Astrocyte (in vitro differentiated cells and primary cell): ENCODE measurements at places on chromosomes 12 and 14.

- peak; percentile 6 for DNase-seq
Observed at GRCh38 chr12:8948701-8949341, 624 bp downstream of the M6PR start.

DNA sequence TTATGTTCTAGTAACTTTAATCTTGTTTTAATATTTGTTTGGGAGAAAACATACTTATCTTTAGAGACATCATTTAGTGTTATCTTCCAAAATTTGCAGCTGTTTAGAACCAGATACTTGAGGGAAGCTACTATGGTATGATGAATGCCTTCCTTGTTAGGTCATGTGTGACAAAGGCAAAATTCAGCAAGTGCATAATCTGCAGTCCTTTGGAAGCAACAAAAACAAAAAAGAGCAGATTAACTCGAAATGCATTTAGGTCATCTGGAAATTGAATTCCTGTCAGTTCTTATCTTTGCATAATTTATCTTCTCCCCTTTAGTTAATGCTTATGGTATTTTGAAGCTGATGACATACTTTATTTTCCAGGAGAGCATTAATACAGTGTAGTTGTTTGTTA, 3.5 kb downstream of the FBXO34 start:
- peak; percentile 90 for DNase-seq

- DNase-seq: peak; percentile 31
Observed at GRCh38 chr14:75303381-75303789, 24.8 kb downstream of the FOS start.

DNA sequence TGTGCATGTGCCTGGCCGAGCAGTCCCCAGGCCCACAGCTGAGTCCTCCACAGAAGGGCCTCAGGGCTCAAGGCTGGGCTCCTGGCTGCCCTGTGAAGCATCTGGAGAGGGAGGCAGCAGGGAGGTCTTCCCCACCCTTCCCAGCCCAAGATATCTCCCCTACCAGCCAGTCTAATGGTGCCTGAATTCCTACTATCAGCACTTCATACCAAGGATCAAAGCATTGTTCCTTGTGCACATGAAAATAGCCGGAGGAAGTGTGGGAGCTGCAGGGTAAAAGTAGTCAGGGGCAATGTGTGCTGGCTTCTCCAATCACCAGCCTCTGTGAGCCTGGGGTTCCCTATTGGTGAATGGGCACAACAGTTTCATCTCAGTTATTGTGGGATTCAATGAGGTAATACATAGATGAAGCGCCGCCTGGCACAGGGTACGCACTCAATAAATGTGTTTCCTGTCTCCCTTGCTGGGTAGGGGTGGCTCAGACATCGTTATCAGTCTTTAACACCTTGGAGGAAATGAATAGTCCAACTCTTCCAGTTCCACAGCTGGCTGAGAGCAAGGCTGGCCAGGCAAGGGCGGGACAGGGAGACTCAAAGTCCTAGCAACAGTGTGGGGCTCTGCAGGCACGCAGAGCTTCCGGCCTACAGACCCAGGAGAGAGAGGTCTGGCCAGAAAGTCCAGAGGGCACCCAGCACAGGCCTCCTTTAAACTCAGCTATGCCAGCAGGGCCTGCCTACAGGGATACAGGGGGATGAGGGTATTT, 39.1 kb upstream of the PNMA1 start:
- no peak for DNase-seq

DNA sequence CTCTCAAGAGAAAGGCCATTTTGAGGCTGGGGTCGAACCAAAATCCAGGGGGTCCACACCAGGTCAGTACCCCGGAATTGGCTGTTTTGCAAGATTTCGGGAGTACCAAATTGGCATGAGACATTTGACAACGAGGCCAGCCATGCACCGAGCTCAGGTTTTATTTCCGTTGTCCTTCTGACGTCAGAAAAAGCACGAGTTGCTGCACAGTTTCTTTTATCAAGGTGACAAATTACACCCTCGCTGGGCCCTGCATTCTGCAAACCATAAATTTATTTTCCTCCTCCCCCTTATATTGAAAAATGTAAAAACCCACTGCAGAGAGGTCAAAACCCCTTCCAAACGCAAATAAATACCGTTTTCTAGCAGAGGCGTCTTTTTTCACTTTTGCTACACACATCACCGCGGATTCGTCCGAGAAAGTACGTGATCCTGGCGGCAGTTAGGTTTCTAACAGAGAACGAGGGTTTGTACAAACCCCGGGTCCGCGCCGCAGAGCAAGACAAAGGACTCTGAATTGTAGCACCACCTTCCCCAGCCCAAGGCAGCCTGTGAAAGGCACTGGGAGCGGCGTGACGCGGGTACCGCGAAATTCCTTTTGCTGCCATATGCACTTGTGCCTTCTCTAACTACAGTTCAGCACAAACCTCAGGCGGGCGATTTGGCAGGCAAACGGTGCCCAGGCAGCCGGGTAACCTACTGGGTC, 1.8 kb downstream of the SLC38A1 start:
- DNase-seq: peak; percentile 63

DNA sequence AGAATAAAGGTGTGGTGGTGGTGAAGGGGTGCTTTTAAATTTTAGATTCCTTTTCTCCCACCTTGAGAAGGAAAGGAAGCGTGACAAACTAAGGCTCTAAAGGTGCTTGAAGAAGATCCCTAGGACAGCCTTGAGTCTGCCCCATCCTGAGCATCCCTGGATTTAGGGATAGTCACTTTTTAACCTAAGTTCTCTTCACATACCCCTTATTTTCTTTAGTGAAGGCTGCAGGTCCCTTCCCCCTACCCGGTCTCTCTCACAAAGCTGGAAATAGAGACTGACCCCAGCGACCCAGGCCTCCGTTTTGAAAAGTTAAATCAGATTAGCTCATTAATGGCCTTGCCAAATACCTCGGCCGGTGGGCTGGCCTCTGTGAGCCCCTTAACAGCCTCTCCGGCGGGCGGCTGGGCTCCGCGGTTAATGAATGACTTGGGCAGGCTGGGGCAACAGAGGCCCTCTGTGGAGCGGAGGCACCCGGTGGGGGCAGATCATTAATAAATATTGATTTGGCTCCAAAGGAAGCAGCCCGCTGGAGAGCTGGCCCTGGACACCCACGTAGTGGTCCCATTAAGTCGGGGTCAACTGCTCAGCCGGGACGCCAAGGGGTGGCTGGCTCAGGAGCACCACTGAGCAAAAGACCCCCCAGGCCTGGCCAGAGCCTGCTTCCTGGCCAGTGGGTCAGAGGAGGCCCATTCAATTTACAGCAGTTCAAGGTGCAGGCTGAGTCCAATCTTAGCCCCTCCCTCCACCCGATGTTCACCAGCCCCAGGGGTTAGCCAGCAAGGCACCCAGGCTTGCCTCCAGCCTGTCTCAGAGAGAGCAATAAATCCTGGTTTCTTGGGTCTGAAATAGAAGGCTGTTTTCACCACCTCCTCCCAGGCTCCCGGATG, 31.8 kb downstream of the PAH start:
- DNase-seq: no peak

- DNase-seq: no peak
Observed at GRCh38 chr14:76808011-76808410, 4.7 kb downstream of the ANGEL1 start.

DNA sequence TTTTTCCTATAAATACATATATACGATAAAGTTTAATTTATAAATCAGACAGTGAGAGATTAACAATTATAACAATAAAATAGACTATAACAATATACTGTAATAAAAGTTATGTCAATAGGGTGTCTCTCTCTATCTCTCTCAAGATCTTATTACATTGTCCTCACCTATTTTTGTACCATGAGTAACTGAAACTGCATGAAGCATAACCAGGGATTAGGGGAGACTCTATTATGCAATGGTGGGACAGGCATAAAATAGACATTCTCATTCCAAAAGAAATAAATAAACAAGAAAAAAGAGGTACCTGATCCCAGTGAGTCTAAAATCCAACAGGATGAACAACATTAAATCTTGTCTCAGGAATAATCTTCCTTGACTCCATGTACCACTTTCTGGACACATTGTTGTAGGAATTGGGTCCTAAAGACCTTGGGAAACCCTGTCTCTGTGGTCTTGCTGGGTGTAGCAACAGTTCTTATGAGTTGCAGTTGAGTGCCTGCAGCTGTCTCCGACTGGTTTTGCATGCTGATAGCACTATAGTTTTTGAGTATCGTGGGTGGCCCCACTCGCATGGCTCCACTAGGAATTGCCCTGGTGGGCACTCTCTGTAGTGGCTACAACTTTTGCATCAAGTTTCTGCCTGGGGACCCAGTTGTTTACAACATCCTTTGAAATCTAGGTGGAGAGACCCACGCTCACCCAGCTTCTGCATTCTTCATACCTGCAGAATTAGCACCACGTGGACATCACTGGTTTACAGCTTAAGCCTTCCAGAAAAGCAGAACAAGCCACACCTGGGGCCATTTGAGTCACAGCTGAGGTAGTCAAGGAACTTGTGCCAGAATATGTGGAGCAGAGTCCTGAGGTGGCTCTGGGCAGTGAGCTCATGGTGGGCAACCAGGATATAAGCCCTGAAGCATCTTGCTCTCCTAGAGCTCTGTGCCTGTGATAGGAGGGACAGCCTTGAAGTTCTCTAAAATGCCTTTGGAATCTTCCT, 204.7 kb downstream of the KITLG start:
- no peak for DNase-seq

DNA sequence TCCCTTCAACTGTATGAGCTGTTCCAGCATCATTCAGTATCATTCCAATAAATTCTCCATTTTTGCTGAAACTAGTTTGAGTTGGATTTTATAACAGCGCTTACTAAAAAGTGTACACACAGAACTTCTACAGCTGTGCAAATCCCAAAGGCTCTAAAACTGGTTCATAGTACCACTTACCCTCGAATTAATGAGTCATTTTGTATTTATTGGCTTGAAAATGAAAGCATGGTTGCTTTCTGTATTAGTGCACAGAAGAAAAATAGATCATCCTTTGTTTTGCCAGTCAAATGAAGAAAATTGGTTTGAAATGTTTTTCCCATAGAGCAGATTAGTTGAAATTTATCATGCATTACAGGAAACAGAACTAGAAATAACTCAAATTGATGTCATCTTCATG, 268.3 kb upstream of the CPNE8 start:
- DNase-seq: peak; percentile 20

- no peak for DNase-seq
Observed at GRCh38 chr14:64790478-64790877, 86.3 kb downstream of the PLEKHG3 start.

- peak; percentile 94 for DNase-seq
Observed at GRCh38 chr14:23034498-23035302, at the start of gene PSMB5. Gene PSMB5 (minus strand): TSS chr14:23034900. CDS start chr14:23034881, 19 bp downstream.

GRCh38 chr12:32519047-32519446, 119.7 kb downstream of the FGD4 start:
- no peak for DNase-seq

DNA sequence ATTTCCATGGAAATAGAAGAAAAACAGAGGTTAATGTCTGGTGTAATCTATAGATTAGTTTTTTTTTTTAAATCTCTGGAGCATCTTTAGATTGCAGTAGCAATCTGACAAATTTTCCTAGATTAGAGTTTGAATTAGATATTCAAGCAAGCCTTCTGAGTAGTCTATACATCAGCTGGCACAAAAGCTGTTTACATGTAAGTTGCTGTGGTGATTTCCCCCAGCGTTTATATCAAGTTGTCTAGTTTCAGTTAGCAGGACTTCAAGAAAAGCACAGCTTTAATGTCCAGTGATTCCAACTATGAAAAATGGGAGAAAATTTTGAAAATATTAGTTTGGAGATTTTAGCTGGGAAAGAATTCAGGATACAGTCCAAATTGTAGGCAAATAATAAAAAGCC, 605.0 kb upstream of the USP15 start:
- DNase-seq: no peak

GRCh38 chr12:12999959-13000615, at the start of gene HEBP1:
Gene HEBP1 (minus strand): TSS chr12:13000265. CDS start chr12:13000114, 151 bp downstream.
- peak; percentile 68 for DNase-seq

DNA sequence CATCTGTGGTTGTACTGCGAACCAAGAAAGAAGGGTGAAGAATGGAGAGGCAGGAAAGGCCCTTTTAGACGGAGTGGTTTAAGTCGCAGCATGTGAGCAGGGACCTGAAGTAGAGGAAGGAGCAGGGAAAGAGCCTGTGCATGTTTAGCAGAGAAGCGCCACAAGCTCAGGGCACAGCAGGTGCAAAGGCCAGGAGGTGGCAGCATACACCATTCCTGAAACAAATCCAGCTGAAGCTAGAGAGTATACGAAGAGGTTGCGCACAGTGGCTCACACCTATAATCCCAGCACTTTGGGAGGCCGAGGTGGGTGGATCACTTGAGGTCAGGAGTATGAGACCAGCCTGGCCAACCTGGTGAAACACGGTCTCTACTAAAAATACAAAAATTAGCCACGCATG, 49.9 kb downstream of the HELB start:
- no peak for DNase-seq
